ENCODE measurements at places on chromosomes 7 and 10.

GRCh38 chr7:145331076-145331475 lies 495.2 kb upstream of the TPK1 start:
- no peak for DNase-seq

DNA sequence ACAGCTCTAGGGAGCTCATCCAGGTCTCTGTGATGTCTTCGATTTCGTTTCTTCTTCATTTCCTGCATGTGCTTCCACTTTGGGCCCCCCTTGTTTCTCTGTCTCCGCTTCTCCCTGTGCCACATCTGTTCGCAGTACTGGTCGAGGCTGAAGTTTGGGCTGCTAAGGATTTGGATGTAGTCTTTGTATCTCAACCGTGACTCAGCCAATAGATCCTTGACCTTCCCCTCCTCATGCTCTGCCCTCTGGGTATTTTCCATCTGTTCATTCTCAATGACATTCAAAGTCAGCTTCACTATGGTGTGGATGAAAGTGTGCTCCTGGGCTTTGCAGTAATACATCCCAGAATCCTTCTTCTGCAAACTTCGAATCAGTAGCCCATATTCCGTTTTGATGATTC lies 187.4 kb downstream of the SEMA3D start:
- no peak for DNase-seq

DNA sequence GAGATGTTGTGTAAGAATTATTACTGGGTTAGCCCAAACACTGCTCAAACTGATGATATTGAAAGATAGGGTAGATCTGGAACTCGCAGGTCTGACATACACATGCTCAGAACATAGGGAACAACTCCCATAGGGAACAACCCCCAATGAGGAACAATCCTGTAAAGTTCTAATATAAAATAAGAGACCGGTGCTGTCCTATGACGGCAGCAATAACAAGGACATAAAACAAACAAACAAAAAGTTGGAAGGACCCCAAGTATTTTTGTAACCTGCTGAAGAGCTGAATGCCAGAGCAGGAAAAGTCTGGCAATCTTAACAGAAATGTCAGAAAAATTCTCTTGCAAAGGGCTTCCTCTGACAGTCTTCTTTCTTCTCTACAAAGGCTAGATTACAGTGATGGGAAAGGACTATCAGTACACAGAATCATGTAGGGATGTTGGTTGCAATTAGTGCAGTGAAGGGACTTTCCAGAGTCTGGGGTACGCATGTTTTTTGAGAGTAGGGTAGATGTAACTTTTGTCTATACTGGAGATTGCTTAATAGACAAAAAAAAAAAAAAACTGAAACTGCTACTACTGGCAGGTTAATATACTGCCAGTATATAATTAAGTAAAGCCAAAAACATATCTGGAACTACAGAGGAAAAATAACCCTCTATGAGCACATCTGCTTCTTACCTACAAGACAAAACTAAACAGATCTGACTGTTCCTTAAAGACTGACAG lies 35.5 kb downstream of the IDE start:
- DNase-seq: no peak

DNA sequence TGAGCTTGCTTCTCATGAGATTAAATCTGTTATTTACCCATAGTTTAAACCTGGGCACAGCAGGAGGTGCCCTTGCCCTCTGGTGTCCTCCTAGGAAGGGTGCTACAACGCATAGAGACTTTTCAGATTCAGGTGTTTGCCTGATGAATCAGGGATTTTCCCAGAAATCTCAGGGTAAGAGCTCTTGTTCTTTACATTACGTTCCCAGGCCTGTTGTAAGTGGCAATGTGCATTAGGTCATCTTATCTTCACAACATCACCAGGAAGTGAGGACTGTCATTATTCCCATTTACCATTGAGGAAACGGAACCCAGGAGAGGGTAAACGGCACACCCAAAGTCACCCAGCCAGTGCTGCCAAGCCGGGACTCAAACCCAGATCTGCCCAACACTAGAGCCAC lies 73.0 kb downstream of the NHLRC2 start:
- no peak for DNase-seq

GRCh38 chr7:74502216-74502891 lies 48.6 kb downstream of the GTF2IRD1 start:
- DNase-seq: peak; percentile 72

GRCh38 chr7:33909755-33910154 lies 4.4 kb downstream of the BMPER start:
- DNase-seq: no peak

- DNase-seq: no peak
Observed at GRCh38 chr7:149317986-149318672, 56.1 kb downstream of the ZNF783 start.

Data from Right ventricle myocardium superior (tissue), 1 donor.